Skin of body (tissue), 3 donors: ENCODE measurements at places on chromosomes 4 and X. TPM values are rescaled to one million over a fixed set of nuclear protein-coding genes. Genes with fewer than 3 reads are reported as not detected.

Gene C4orf50
- 0.10 TPM for total RNA-seq

Gene RAB39B
- total RNA-seq, result 0.30 TPM

Gene SH2D1A
- 0.59 TPM for total RNA-seq

Gene XK
- 5.9 TPM for total RNA-seq

Gene TKTL1
- total RNA-seq, result 0.30 TPM

Gene TCEAL7
- total RNA-seq, result 44.0 TPM

Gene MTHFD2L
- total RNA-seq, result 8.7 TPM

Gene GALNTL6
- 0.99 TPM for total RNA-seq

Gene CFP
- total RNA-seq, result 2.5 TPM

Gene FTSJ1
- total RNA-seq, result 18.4 TPM

Gene NXF2B
- not detected for total RNA-seq

Gene TRAM1L1
- total RNA-seq, result 3.2 TPM

Gene TMEM156
- 0.20 TPM for total RNA-seq

Gene VGLL1
- total RNA-seq, result 1.1 TPM

Gene PDLIM3
- 52.5 TPM for total RNA-seq

Gene MSMO1
- 176 TPM for total RNA-seq

Gene DUX4
- total RNA-seq, result not detected

Gene HERC5
- 2.1 TPM for total RNA-seq

Gene DDIT4L
- 8.5 TPM for total RNA-seq

Gene GPM6B
- total RNA-seq, result 17.5 TPM

Gene STK32B
- 6.5 TPM for total RNA-seq

Gene PPEF2
- 0.10 TPM for total RNA-seq

Gene COX7B2
- not detected for total RNA-seq

Gene GPR50
- total RNA-seq, result not detected

Gene HAUS7
- total RNA-seq, result 12.9 TPM

Gene STS
- total RNA-seq, result 3.6 TPM

Gene GABRB1
- 0.69 TPM for total RNA-seq

Gene PCDH11X
- total RNA-seq, result 4.1 TPM

Gene ATOH1
- total RNA-seq, result 0.30 TPM

Gene KLHL4
- total RNA-seq, result 3.2 TPM

Gene USP11
- total RNA-seq, result 49.5 TPM

Gene BMPR1B
- 4.5 TPM for total RNA-seq

Gene CSAG3
- total RNA-seq, result not detected

Gene GABRG1
- under 0.01 TPM for total RNA-seq

Gene ZNF732
- 4.5 TPM for total RNA-seq

Gene IL21
- total RNA-seq, result not detected

Gene KCTD8
- not detected for total RNA-seq

Gene CCKAR
- total RNA-seq, result 0.49 TPM

Gene SMIM10
- total RNA-seq, result 2.3 TPM

Gene PRR32
- total RNA-seq, result 3.5 TPM

Gene PLXNB3
- total RNA-seq, result 2.2 TPM

Gene EDNRA
- 51.1 TPM for total RNA-seq

Gene TMEM175
- 25.4 TPM for total RNA-seq

Gene AFM
- total RNA-seq, result not detected

Gene FHIP1A
- total RNA-seq, result 30.6 TPM

Gene XG
- total RNA-seq, result 7.5 TPM

Gene NWD2
- 0.30 TPM for total RNA-seq

Gene GSX2
- total RNA-seq, result not detected

Gene CSN1S1
- total RNA-seq, result not detected

Gene HSFX2
- not detected for total RNA-seq
